ENCODE measurements at places on chromosomes 3 and 15.

- no peak for DNase-seq
Observed at GRCh38 chr3:101992863-101993262, 143.5 kb downstream of the NFKBIZ start.

- DNase-seq: no peak
Observed at GRCh38 chr3:129702934-129703712, 96.6 kb upstream of the PLXND1 start.

DNA sequence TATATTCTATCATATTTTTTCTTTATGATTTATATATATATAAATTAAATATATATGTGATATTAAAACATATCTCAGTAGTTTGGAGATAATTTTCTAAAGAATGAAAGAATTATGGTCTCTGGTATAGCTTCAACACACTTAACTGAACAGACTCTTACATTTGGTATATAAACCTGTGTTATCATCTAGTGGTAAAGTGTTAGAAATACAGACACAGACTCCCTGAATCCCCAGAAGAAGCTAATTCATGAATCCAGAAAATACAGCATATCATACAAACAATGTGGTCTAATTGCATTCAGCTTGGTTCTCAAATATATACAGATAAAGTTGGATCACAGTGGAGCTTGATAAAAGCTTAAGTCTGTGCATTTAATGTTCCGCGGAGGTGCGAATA is 1100.4 kb downstream of the ROBO2 start:
- no peak for DNase-seq

DNA sequence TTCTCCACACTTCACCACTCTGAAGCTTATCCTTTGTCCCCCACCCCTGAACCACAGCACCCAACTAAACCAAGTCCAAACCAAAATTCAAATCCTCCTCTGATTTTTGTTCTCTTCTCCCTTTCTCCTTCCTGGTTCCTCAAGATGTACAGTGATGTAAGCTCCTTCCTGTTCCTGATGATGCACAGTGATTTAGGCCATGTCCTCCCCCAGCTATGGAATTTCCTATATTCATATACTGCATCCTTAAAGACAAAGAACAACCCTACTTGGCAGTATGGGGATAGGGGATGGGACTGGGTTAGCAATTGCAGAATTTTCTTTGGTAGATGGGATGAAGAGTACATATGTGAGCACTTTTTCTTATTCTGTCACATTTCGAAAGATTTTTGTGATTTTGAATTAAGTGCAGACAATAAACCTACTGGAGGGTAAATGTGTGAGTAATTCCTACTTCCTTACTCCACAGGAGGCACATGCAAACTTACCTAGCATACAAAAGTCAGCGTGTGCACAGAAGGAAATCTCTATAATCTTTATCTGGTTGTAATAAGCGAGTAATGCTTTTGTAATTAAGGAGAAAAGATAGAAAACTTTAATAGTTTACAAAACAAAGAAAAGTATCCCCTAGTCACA is 125.0 kb downstream of the ANO10 start:
- no peak for DNase-seq

GRCh38 chr15:74835312-74835823 is 7.6 kb downstream of the ULK3 start:
- no peak for DNase-seq

GRCh38 chr3:42081838-42082473 is 9.2 kb upstream of the TRAK1 start:
- no peak for DNase-seq

GRCh38 chr3:120428924-120429323 is 21.9 kb downstream of the FSTL1 start:
- DNase-seq: no peak

All from cortex of kidney (tissue), 1 donor.